Esophagus muscularis mucosa (tissue), 4 donors: ENCODE measurements at places on chromosomes 6 and 20. TPM values are rescaled to one million over a fixed set of nuclear protein-coding genes. Genes with fewer than 3 reads are reported as not detected.

The SLC17A3 gene
- not detected for total RNA-seq

The AK9 gene
- 15.0 TPM for total RNA-seq

The CDSN gene
- total RNA-seq: not detected

The CCDC170 gene
- 0.32 TPM for total RNA-seq

The SOBP gene
- 44.1 TPM for total RNA-seq
